ENCODE measurements at places on chromosomes 6 and 20. TPM values are rescaled to one million over a fixed set of nuclear protein-coding genes. Genes with fewer than 3 reads are reported as not detected.

The IL17F gene
- not detected for total RNA-seq

The LAMP5 gene
- total RNA-seq: not detected

The HEY2 gene
- 2.3 TPM for total RNA-seq

The SLC17A2 gene
- total RNA-seq: not detected

The PDE7B gene
- total RNA-seq: 50.4 TPM

The SAMD5 gene
- total RNA-seq: 3.7 TPM

The GABRR1 gene
- not detected for total RNA-seq

The ADGRF5 gene
- total RNA-seq: under 0.01 TPM

The POPDC3 gene
- total RNA-seq: 50.3 TPM

The TINAG gene
- not detected for total RNA-seq

The LAMA2 gene
- 114 TPM for total RNA-seq

The PROCR gene
- total RNA-seq: 21.7 TPM

The GPLD1 gene
- total RNA-seq: not detected

The FABP7 gene
- total RNA-seq: not detected

The ESF1 gene
- total RNA-seq: 9.2 TPM

The FAM210B gene
- total RNA-seq: 52.6 TPM

The SCUBE3 gene
- total RNA-seq: 3.0 TPM

The OR2J3 gene
- not detected for total RNA-seq

The PXDC1 gene
- 149 TPM for total RNA-seq

The ILRUN gene
- 51.8 TPM for total RNA-seq

The SLC32A1 gene
- total RNA-seq: not detected

The MED20 gene
- total RNA-seq: 34.7 TPM

The CALHM5 gene
- 4.4 TPM for total RNA-seq

The PACRG gene
- total RNA-seq: 1.6 TPM

The PLG gene
- total RNA-seq: not detected

The ANGPT4 gene
- under 0.01 TPM for total RNA-seq

The OPRM1 gene
- not detected for total RNA-seq

The OR2B6 gene
- not detected for total RNA-seq

The ADGB gene
- total RNA-seq: not detected

The SALL4 gene
- 0.16 TPM for total RNA-seq

Data from hair follicle dermal papilla cell (primary cell).